Left lung (tissue), 14 donors: ENCODE measurements at places on chromosomes 4 and X. TPM values are rescaled to one million over a fixed set of nuclear protein-coding genes. Genes with fewer than 3 reads are reported as not detected.

GRCh38 chr4:7759216-7759615 is 180.4 kb downstream of the AFAP1 start:
- DNase-seq: no peak

GRCh38 chr4:77308843-77309242 is 151.8 kb downstream of the CCNG2 start:
- DNase-seq: no peak

GRCh38 chrX:53440621-53441517 is 6.7 kb upstream of the HSD17B10 start:
- peak; percentile 24 for DNase-seq

GRCh38 chrX:101605728-101606127 is 12.1 kb downstream of the ARMCX6 start:
- no peak for DNase-seq

The BANK1 gene
- polyA plus RNA-seq: 2.3 TPM

GRCh38 chrX:117538178-117539089 is 578.2 kb downstream of the KLHL13 start:
- no peak for DNase-seq

- no peak for DNase-seq
Observed at GRCh38 chr4:946517-947471, 14.5 kb downstream of the TMEM175 start.

The MAGEC2 gene
- not detected for polyA plus RNA-seq

GRCh38 chrX:51889851-51890250 is 3.6 kb upstream of the MAGED1 start:
- DNase-seq: no peak

The FAM193A gene
- polyA plus RNA-seq: 33.9 TPM

- no peak for DNase-seq
Observed at GRCh38 chrX:132071254-132071653, 48.2 kb downstream of the STK26 start.

DNA sequence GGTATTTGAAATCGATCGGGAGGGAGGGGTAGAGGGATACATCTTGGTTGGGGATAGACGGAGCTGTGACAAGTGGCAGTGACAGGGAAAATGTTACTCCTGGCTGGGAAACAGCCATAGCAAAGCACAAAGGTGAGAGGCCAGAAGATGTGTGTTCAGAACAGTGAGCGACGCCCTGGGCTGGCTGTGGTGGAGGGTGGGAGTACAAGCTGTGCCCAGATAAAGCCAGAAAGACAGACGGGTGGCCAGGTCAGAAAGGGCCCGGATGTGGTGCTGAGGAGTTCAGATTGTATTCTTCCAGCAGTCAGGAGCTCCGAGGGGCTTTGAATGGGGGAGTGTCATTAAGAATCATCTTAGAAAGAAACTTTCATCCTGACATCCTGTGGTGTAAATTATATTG is 27.9 kb downstream of the CCDC149 start:
- no peak for DNase-seq

The EFNB1 gene
- polyA plus RNA-seq: 67.0 TPM

GRCh38 chrX:51395480-51395809 is 62.8 kb downstream of the NUDT10 start:
- no peak for DNase-seq

DNA sequence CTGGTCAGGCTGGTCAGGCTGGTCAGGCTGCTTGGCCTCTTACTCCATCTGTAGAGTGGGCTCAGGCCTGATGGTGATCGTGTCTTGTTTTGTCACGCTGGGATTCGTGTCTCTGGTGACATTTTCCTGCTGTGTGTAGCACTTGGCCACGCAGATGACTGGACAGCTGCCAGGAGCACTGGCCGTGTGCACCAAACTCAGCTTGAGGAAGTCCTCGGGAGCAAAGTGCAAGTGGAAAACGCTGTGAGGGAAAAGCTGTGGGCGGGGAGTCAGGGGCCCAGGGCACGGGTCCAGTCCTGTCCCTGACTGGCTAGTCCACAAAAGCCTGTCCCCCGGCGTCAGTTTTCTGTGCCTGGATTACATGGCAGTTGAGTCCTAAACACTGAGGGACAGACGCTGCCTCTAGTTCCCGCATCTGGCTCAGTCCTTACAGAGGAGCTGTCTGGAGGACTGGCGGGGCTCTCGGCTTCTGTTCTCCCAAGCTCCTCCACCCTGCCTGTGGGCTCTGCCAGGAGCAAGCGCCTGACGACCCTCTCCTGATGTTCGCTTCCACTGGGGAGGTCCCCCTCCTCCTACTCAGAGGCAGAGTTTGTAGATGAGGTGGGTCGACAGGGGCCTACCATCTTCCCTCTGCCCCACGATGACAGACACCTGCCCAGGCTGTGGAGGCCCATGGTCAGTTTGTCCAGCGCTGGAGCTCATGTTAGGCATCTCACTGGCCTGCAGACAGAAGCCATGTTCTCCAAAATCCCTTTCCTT is 35.9 kb upstream of the GRPEL1 start:
- no peak for DNase-seq

DNA sequence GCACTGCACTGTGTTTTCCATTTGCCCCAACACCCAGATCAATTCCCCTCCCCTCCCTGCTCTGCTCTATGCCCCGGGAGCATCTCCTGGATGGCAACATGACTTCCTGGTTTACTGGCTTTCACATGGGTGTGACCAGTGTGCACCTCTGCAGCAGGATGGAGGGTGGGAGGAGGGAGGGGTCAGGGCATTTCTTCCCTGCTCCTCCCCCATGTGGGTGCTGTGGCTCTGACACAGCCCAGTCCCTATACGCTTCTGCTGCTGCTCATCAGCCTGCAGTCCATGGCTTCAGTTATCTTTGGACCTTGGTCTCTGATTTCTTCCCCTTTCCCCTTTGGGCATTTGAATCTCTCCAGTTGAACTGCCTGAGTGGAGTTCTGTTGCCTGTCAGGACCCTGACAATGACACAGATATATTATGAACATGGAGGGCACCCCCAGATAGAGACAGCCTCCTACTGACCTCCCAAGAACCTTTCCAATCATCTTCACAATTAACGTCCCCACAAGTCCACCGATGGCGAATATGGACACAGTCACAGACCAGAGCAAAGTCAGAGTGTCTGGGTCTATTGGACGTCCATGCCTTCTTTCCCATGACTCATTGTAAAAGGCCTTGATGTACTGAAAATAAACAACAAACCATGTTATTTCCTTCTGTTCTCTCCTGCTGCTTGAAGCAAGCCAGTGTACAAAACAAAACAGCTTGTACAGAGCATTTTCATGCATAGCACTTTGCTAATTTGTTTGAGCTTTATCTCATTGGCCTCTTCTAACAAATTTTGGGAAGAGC is 24.8 kb downstream of the SLC2A9 start:
- DNase-seq: no peak

The PGAM4 gene
- polyA plus RNA-seq: not detected

DNA sequence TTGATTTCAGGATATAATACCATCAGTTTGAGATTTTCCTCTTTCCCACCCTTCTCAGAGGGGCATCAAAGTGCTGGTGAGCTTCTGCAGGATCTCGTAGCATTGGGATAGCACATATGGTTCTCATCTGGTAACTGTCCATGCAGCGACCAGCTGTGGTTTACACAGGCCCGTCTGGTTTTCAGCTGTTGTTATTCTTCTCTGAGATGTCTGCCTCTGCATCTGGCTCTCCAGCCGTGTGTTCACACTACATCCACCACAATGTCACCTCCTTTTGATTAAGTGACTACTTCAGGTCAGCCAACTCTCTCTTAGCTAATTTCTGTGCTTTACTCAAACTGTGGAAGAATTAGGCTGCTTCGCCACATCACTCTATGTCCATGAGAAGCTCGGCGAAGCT is 676.7 kb upstream of the TENM3 start:
- peak; percentile 90 for DNase-seq

- DNase-seq: no peak
Observed at GRCh38 chr4:8765084-8765483, 106.6 kb downstream of the HMX1 start.

The HHIP gene
- polyA plus RNA-seq: 49.3 TPM

DNA sequence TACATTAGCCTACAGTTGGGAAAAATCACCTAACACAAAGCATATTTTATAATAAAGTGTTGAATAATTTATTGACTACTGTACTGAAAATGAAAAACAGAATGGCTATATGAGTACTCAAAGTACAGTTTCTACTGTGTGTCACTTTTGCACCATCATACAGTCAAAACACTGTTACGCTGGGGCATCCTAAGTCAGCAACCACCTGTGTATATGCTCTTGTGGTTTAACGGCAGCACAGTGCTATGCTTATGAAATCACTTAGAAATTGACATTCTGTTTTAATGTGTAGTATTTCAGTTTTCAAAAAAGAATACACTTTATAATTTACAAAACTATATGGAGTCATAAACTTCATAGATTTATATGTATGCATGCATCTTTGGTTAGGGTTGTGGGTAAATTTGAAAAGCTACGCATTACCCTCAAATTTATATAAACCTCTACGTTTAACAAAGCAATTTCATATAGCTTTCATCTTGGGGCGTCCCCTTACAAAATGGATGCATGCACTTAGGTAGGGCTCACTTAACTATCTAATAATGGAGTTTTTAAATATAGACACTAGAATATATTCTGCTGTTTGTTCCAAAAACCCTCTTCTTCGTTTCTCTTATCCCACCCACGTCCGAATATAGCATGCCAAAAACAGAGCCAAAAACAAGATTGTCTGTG is 690 bp upstream of the NEIL3 start:
- DNase-seq: no peak

DNA sequence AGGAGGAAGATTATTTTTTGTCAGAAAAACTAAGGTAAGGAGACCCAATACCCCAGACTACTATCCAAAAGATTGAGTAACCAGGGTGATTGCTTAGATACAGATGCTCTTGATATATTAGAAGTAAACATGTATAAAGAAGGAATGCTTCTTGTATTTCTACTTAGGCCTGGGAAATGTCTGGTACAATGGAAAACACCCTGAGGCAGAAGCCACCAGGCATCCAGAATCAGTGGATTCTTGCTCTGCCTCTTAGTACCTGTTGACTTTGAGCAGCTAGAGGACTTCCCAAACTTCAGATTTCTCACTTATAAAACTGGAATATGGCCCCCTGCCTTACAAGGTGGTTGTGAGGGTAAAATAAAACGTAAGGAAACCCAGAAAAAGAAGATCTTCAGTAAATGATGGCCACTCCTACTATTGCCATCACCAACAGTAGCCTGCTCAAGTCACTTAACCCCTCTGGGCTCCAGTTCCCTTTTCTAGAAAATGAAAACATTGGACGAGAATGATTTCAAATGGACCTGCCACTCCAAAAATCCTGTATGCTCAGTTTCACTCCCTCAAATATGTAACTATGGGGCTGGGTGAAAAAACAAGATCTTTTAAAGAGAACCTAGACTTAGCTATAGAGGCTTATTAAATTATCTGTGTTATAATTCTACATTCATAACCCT is 56.6 kb downstream of the AMELX start:
- DNase-seq: no peak

The NAP1L2 gene
- 0.54 TPM for polyA plus RNA-seq

GRCh38 chr4:153663667-153664066 is 20.4 kb upstream of the TLR2 start:
- no peak for DNase-seq

The HPSE gene
- polyA plus RNA-seq: 1.8 TPM

DNA sequence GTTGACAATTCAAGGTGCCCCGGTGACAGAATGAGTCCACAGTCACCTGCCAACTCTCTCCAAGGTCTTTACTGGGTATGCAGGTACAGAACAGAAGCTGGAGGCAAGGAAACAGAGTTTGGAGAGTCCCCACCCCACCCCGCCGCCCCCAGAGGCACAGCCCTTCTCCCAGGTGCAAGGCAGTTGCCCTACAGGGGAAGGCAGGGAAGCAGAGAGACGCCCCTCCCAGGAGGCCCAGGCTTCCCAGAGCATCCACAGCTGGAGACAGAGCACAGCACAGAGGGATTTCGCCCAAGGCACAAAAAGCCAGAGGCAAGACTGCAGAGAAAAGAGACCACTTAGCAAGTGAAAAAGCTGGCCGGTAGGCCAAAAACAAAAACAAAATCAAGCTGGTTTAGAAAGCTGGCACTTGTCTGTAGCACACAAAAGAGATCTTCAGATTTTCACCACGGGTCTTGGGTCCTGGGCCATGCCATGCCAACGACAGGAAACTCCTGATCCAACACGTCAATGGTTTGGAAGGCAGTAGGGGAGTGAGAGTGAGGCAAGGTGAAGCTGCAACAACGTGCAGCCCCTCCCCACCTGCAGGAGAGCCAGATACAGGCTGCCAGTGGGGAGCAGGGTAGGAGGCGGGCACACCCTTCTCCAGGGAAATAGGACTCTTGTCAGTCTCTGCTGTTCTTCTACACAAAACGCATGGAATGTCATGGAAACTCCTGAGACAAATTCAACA is 113.3 kb downstream of the AFAP1 start:
- DNase-seq: no peak

The GABRA4 gene
- polyA plus RNA-seq: not detected

The TSPYL2 gene
- 60.2 TPM for polyA plus RNA-seq

The SPON2 gene
- 17.1 TPM for polyA plus RNA-seq

The CXCL11 gene
- 0.44 TPM for polyA plus RNA-seq

The YIPF7 gene
- 0.48 TPM for polyA plus RNA-seq

The GDPD2 gene
- 0.18 TPM for polyA plus RNA-seq

DNA sequence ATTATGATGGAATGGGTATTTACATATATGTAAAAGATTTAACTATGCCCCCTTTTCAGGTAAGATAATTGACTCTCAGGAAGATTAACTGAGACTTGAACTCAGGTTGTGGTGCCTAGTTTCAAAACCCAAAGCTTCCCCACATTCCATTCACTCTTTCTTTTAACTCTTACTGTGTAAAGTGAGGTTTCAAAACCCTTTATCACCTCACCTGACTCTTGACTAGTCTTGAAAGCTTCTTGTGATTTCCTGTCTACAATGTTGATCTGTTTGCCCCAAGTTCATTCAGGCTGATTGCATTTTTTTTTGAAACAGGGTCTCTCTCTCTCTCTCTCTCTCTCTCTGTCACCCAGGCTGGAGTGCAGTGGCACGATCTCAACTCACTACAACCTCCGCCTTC is 40.5 kb upstream of the RAPGEF2 start:
- no peak for DNase-seq

GRCh38 chr4:90458576-90458975 is 331.4 kb downstream of the CCSER1 start:
- no peak for DNase-seq

DNA sequence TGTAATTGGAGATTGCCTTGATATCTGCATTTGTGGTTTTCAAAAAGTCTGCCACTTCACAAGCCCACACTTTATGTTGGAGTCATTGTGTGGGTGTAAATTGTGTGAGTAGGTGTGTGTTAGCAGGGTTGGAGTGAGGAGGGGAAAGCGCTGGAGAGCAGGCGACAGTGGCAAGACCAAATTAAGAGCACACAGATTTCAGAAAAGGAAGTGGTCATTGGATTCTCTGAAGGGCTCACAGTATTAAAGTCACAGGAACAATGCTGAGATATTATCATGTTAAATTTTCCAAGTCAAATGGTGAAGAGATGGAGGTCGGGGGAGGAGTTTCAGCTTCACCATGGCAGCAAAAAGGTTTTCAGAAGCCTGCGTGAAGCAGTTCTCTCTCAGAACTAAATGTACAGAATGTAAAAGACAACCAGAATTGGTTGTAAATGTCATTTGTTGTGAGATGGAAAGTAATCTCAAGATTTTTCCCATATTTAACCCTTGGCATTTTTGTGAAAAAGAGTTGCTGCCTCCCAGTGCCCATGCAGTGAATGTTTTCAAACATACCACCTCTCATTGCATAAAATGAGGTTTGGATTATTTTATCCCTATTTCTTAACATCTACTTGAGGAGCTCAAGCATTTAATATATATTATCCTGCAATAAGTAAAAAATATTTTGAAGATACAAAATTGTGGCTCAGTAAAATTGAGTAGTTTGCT is 265.9 kb downstream of the ZNF674 start:
- DNase-seq: no peak

The PHOX2B gene
- polyA plus RNA-seq: 0.07 TPM

- DNase-seq: no peak
Observed at GRCh38 chr4:16489226-16489625, 263.0 kb upstream of the TAPT1 start.
